ENCODE measurements at places on chromosomes 5 and 9.

GRCh38 chr5:150278916-150279315 is 10.7 kb downstream of the CAMK2A start:
- peak; percentile 68 for DNase-seq

DNA sequence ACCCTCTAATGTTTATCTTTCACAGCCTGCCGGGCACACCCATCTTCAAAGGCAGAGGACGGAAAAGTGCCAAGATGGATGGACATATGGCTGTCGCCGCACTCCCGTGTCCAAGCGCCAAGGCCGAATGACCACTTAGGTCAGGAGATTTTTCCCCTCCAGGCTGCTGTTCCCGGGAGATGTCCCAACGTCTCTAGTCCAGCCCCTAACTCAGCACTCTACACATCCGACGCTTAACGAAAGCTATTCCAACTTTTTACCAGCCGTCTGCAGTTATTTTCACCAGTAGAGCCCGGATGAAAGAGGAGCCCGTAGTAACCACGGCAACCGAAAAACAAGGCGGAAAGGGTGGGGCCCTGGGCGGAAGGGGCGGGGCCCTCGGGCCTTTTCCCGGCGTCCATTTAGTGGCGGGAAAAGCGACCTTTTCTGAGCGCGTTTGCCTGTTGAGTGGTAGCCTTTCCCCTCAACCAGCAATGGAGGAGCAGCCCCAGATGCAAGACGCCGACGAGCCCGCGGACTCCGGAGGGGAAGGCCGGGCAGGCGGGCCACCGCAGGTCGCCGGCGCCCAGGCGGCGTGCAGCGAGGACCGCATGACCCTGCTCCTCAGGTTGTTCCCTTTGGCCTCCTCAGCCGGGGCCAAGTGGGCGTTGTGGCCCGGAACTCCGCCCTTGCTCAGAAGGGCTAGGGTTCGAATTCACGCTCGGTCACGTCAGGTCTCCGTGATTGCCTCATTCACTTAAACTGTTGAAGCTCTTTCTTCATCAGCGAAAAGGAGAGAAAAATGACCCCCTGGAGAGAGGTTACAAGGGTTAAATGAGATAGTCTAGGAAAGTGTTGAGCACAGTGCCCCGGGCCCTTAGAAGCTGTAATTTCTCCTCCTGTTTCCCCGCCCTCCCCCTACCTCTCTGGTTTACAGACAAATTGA is at the start of gene CENPH:
Gene CENPH (plus strand): TSS at position 422 of the 925 bp plus-strand sequence. CDS start 52 bp downstream, at position 474.
- no peak for DNase-seq

- no peak for DNase-seq
Observed at GRCh38 chr5:147752666-147753290, 29.8 kb downstream of the JAKMIP2 start.

GRCh38 chr5:124061068-124061430 is 549.1 kb downstream of the CSNK1G3 start:
- DNase-seq, result no peak

- no peak for DNase-seq
Observed at GRCh38 chr9:120531683-120532300, 48.2 kb downstream of the CDK5RAP2 start.

DNA sequence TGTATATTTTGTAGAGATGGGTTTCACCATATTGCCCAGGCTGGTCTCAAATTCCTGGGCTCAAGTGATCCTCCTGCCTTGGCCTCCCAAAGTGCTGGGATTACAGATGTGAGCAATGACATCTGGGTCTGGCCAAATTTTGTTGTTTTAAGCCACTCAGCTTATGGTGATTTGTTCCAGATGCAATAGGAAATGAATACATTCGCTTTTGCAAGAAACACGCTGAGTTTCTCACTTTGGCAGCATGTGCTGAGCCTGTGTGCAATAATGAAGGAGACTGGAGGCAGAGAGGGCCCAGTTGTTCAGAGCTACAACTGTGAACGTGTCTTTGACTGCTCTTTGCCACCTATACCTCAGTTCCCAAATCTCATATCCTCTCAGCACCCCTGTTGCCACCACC is 56.4 kb downstream of the KIF4B start:
- DNase-seq, result no peak
